ENCODE measurements at places on chromosomes 16 and 17.

- no peak for DNase-seq
These were observed 64.5 kb upstream of the CIBAR2 start for GRCh38 chr16:85176541-85177447.

DNA sequence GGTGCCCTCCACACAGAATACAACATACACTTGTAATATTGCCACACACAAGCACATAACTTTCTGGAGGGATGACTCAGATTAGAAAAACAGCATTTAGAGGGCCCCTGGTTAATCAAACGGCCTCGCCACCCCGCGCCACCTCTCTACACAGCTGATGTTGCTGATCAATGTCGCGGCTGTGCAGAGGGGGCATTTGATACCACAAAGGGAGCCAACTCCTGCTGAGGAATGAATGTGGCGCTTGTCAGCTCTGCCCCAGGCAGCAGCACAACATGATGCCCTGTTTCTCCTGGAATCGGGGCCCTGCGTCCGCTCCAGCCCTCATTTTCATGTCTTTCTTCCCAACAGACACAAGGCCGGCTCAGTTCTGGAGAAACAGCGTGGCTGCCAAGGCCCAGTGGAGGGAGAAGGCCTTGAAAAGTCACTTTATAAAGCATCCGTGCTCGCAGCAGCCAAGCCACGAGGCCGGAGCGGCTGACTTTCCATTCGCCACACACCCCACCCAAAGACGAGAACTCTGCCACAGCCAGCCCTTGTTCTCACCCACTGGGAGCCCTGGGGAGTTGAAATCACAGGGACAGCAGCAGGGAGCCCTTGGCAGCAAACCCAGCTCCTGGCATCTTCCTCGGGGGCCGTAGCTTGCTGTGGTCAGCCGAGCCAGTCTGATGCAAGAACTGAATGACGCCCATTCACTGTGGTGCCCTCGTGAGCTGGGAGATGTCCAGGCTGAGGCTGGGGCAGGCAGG is 65.6 kb downstream of the XYLT1 start:
- no peak for DNase-seq

DNA sequence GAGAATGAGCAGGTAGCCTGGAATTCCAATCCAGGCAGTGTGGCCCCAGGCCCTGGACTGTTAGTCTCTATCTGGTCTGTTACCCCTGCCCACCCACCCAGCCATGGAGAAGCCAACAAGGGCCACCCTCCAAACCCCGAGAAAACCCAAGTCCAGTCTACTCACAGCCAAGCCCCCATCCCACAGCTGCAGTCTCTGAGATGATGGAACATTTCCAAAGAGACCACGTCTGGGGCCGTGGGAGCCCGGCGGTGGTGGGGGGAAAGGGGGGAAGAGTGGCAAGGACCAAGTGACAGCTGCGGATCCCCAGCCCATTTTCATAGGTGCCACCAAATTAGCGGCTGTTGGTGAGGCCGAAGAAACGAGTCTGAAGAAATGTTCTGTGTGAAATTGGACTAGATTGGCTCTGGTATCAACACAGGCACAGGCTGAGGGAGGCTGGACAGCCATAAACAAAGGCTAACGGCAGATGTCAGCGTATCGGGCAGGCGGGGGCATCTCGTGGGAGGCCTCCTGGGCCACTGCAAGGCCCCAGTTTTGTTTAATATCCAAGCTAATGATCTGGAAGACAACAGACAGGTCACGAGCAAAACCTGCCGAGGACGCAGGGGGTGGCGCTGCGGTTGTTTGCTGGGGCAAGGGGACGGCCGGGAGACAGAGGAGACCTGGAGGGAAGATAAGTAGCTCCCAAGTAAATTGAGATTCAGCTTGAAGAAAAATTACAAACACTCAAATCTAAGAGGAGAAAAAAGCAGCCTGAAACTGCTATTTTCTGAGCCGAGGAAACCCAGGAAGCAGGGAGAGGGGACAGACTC is 53.4 kb downstream of the RBFOX3 start:
- DNase-seq: no peak

- DNase-seq: no peak
These were observed 5.4 kb downstream of the GAA start for GRCh38 chr17:80106751-80107150.

DNA sequence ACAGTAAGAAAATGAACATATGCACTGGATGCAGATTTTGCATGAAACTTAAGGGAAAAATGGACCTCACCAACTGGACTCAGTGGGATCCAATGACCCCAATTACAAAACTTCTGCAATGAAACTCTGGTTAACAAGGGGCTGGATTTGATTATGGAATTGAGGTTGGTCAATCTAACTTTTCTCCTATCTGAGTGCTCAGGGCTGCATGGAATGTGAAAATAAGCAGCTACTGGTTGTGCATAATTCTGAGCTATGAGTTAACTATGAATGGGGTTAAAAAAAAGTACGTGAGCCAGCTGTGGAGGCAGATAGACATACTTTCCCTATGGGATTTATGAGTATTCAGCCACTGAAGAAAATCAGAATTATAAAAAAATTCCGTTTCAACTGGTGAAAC is 9.2 kb downstream of the FAM20A start:
- DNase-seq: no peak

- DNase-seq: peak; percentile 52
These were observed 6.9 kb upstream of the CHMP6 start for GRCh38 chr17:80984749-80985148.

DNA sequence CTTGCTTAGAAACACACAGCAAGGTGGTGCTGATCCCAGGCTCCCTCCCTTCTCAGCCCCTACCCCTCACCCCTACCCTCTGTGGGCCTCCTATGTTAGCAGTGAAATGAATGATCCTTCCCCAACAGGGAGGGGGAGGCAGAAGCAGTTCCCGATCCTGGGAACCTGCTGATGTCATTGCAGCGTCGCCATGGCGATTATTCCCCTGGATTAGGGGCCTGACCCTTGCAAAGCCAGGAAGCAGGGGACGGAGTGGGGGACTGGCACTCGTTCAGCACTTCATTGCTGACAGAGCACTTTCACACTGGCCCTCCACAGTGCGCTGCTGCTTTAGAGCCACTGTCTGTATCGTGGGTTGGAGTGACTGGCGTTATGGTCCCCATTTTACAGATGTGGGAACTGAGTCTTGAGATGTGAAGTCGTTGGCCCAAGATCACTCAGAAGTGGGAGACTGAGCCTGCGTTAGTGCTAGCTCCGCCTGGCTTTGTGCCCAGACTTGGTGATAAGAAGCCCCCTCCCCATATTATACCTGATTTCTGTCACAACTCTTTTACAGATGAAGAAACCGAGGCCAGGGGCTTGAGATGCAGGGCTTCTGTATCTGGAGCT is 26.6 kb downstream of the LASP1 start:
- no peak for DNase-seq

DNA sequence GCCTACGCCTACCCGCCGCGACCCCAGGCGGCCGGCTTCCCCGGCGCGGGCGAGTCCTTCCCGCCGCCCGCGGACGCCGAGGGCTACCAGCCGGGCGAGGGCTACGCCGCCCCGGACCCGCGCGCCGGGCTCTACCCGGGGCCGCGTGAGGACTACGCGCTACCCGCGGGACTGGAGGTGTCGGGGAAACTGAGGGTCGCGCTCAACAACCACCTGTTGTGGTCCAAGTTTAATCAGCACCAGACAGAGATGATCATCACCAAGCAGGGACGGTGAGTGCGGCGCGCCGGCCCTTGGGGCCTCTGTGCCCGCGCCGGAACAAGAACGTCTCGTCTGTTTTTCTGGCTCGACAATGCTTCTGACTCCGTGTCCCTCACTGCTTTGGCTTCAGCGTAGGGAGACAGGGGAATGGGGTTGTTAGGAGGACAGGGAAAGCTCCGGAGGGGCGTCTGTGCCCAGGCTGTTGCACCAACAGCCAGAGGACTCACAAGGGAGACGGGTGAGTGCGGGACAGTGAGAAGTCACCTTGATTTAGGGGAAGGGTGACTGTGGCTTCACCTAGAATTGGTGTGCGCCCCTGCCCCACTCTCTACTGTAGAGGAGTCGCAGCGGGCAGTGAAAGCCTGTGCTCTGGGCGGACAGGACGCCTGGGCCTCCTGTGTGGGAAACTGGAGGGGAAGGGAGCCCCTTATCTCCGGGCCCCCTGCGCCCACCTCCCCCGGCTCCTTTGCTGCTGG is 806 bp downstream of the TBX21 start:
- no peak for DNase-seq

DNA sequence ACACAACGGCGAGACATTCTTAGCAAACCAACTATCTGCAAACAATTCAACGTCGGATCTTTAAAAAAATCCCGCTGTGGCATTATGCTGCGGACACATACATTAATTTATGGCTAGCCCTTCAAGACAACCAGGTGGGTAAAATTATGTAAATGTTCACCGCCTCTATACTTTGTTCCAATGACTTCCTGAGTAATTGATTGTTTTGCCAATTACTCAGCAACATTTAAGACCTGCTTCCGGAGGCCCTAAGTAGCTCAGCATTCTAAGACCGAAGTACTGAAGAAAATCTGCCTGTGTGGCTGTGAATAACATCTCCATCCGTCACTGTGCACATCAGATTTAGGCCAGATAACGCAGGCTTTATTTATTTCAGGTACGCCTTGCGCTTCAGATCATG is 23.3 kb downstream of the QPRT start:
- DNase-seq: no peak

DNA sequence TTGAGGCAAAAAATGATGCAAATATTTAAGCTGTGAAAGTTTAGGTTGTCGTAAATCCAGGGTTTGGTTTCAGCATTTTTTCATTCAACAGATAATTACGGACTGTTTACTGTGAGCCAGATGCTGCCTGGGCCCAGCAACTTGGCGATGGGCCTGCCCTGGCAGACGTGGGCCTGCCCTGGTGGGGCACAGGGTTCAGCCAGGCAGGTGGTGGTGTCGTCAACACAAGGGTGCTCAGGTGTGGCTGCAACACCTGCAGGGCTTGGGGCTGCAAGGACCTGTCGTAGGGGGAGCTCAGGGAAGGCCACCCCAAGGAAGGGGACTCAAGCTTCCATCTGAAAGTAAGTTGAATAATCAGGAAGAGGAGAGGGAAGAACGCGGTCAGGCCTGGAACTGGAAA is 15.1 kb downstream of the ZC3H18 start:
- DNase-seq: no peak

GRCh38 chr17:47800686-47801085 is 20.9 kb downstream of the OSBPL7 start:
- DNase-seq: no peak

GRCh38 chr16:56332464-56333079 is 92.8 kb downstream of the AMFR start:
- DNase-seq: peak; percentile 16

GRCh38 chr17:35749560-35750412 is 3.3 kb downstream of the GAS2L2 start:
- no peak for DNase-seq

DNA sequence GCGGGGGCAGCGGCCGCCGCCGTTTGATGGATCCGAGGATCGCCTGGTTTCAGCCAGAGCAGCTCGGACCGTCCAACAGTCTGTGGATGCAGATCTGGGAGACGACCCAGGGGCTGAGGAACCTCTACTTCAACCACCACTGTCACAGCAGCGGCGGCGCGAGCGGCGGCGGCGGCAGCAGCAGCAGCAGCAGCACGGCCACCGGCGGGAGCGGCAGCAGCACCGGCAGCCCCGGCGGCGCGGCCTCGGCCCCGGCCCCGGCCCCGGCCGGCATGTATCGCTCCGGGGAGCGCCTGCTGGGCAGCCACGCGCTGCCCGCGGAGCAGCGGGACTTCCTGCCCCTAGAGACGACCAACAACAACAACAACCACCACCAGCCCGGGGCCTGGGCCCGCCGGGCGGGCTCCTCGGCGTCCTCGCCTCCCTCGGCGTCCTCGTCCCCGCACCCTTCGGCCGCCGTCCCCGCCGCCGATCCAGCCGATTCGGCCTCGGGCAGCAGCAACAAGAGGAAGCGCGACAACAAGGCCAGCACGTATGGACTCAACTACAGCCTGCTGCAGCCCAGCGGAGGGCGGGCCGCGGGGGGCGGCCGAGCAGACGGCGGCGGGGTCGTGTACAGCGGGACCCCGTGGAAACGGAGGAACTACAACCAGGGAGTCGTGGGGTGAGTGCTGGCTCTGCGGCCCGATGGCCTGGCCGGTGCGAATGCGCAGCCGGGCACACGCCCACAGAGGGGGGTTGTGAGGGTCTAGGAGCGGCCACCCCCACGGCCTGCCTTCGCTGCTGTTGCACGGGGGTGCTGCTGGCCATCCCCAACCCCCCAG is 702 bp downstream of the TENT4B start:
- DNase-seq: no peak

GRCh38 chr16:15509051-15509592 is 74.7 kb downstream of the BMERB1 start:
- DNase-seq: no peak

DNA sequence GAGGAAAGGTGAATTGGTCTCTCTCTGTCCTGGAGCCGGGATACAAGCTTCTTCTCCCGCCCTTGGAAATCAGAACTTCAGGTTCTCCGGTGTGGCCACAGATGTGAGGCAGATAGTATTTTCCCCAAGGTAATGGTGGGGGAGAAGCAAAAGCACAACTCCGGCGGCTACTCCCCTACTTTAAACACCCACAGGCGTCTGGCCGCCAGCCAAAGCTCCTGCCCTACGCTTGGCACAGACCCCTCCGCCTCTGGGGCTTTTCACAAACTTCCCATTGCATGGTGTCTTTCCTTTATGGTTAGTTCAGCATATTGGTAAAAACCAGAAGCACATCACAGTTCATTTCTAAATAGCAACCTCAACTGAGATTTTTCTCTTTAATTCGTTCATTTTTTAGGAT is 39.4 kb upstream of the B4GALNT2 start:
- DNase-seq: no peak

DNA sequence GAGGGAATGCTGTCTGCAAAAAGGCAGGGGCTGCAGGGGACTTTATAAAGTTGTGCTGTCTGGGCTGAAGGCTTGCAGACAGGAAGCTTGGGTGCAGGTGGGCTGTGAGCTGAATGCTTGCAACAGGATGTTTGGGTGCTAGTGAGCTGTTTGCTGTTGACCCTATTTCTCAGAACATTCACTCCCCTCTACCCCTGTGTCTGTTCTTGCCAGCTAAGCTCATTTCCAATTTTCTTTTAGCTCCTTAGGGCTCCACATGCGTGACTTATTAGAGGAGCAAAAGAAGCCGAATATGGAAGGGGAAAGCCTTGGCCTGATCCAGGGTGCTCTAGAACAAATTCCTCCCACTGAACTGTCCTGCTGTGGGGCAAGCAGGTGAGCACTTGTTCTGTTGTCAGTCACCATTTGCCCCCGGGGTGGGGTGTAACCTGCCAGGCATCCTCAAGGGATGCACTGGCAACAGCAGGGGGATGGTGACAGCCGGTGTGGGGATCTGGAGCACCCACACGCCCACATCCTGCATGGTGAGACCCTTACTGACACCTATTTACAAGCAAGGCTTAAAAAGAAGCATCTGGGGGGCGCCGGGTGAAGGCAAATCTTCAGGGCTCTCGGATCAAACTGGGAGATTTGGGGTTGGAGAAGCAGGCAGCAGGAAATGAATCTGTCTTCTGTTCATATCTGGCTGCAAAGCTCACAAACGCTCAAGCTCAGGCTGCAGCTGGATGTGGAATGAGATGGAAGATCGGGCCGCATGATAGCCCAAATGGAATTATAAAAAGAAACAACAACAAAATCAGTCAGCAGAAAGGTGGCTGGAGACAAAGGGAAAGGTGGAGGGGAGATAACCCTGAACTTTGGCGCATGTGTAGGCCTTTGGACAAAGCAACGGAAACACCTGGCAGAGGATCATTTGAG is 21.1 kb upstream of the NUP93 start:
- no peak for DNase-seq

GRCh38 chr16:19923396-19923795 is 38.7 kb upstream of the GPRC5B start:
- no peak for DNase-seq

GRCh38 chr17:17963694-17964436 is 8.3 kb downstream of the TOM1L2 start:
- DNase-seq: no peak

GRCh38 chr17:49910094-49910857 is 58.7 kb upstream of the DLX4 start:
- no peak for DNase-seq

- no peak for DNase-seq
These were observed 196.0 kb upstream of the PSMD7 start for GRCh38 chr16:74100395-74101326.
